Parietal lobe (tissue), 2 donors: ENCODE measurements at places on chromosomes 1 and 21. TPM values are rescaled to one million over a fixed set of nuclear protein-coding genes. Genes with fewer than 3 reads are reported as not detected.

The ATP6V1G3 gene
- total RNA-seq, result not detected

The SPRR2E gene
- not detected for total RNA-seq

The CLCA1 gene
- total RNA-seq, result not detected

The SMIM1 gene
- total RNA-seq, result 2.5 TPM

The FCER1A gene
- total RNA-seq, result not detected

The PLA2G2C gene
- not detected for total RNA-seq

The HSF2BP gene
- 4.1 TPM for total RNA-seq

The PROK1 gene
- not detected for total RNA-seq

The DCST1 gene
- not detected for total RNA-seq

The THEM5 gene
- not detected for total RNA-seq

The NUDT17 gene
- total RNA-seq, result 4.1 TPM

The PADI2 gene
- 1.6 TPM for total RNA-seq

The DENND4B gene
- 38.8 TPM for total RNA-seq

The ZSWIM5 gene
- 38.8 TPM for total RNA-seq

The PAPPA2 gene
- 9.4 TPM for total RNA-seq

The RGS1 gene
- total RNA-seq, result 9.1 TPM

The COL24A1 gene
- 1.6 TPM for total RNA-seq

The E2F2 gene
- 3.4 TPM for total RNA-seq

The PRKAA2 gene
- total RNA-seq, result 31.3 TPM

The KCNE1 gene
- total RNA-seq, result 2.2 TPM

The MMEL1 gene
- total RNA-seq, result 7.8 TPM

The GNAI3 gene
- 16.6 TPM for total RNA-seq

The OR2L8 gene
- total RNA-seq, result 5.0 TPM

The OR2T3 gene
- not detected for total RNA-seq

The ADORA1 gene
- 21.9 TPM for total RNA-seq

The SWT1 gene
- total RNA-seq, result 38.2 TPM

The CRNN gene
- not detected for total RNA-seq

The JAK1 gene
- total RNA-seq, result 60.1 TPM

The DIP2A gene
- total RNA-seq, result 101 TPM

The ZBTB37 gene
- 65.7 TPM for total RNA-seq

The CD53 gene
- 7.2 TPM for total RNA-seq

The SLAMF1 gene
- total RNA-seq, result not detected

The COL8A2 gene
- total RNA-seq, result 0.94 TPM

The GPR25 gene
- total RNA-seq, result not detected

The GPR37L1 gene
- total RNA-seq, result 0.63 TPM

The TMEM240 gene
- 20.3 TPM for total RNA-seq

The HCRTR1 gene
- 3.8 TPM for total RNA-seq

The LCE3D gene
- not detected for total RNA-seq

The GBP5 gene
- total RNA-seq, result not detected

The PLCH2 gene
- total RNA-seq, result 11.0 TPM

The TFF3 gene
- total RNA-seq, result not detected

The AADACL4 gene
- not detected for total RNA-seq

The GJA9 gene
- total RNA-seq, result not detected

The NR5A2 gene
- total RNA-seq, result not detected

The CSF3R gene
- total RNA-seq, result 5.0 TPM

The LORICRIN gene
- total RNA-seq, result not detected

The LMO4 gene
- 369 TPM for total RNA-seq

The PITHD1 gene
- 55.7 TPM for total RNA-seq

The GSTM1 gene
- 10.3 TPM for total RNA-seq

The XPR1 gene
- 294 TPM for total RNA-seq

The FAM72B gene
- 1.6 TPM for total RNA-seq
